ENCODE measurements at places on chromosomes 3 and 15.

- DNase-seq = no peak
Measured at GRCh38 chr3:59084583-59084982, 34.8 kb upstream of the CFAP20DC start.

DNA sequence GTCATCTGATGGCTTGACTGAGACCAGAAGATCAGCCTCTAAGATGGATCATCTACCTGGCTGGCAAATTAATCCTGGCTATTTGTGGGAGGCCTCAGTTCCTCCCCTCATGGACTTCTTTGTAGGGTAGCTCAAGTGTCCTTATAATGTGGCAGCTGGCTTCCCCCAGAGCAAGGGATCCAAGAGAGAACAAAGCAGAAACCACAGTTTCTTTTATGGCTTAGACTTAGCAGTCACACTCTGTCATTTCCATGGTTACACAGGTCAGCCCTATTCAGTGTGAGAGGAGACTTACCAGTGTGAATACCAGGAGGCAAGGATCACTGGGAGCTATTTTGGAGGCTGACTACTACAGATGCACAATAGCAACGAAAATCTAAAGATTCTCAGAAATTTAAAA lies 15.3 kb upstream of the ARL14 start:
- DNase-seq = no peak

DNA sequence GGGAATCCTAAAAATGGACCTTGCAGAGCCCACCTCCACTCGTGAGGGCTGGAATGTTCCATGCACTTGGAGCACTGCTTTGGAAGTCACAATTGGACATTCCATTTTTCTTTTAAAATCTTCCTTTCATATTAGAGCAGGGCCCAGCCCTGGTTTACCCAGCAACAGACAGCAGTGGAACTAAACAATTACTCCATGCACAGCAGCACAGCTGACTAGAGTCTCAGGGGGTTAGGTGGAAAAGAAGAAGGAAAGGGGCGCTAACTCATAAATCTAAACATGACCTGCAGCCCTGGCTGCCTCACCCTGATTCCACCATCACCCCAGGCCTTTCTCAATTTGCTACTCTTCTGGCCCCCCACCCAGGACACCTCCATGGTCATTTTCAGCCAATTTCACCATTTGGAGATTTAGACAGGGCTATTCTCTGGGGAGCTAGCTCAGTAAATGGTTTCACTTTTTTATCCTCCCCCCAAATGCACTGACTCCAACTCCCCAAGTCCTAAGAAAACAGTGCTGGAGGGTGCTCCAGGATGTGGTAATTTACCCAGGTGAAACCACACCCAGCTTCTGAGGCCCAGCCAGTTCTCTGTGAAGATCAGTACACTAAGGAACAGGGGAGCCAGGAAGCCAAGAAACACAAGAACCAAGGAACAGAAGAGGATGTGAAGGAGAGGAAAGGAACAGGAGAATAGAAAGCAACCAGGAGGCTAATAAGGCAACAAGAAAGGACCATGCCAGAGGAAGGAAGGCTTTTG lies 1.6 kb upstream of the LRRC31 start:
- DNase-seq = no peak

DNA sequence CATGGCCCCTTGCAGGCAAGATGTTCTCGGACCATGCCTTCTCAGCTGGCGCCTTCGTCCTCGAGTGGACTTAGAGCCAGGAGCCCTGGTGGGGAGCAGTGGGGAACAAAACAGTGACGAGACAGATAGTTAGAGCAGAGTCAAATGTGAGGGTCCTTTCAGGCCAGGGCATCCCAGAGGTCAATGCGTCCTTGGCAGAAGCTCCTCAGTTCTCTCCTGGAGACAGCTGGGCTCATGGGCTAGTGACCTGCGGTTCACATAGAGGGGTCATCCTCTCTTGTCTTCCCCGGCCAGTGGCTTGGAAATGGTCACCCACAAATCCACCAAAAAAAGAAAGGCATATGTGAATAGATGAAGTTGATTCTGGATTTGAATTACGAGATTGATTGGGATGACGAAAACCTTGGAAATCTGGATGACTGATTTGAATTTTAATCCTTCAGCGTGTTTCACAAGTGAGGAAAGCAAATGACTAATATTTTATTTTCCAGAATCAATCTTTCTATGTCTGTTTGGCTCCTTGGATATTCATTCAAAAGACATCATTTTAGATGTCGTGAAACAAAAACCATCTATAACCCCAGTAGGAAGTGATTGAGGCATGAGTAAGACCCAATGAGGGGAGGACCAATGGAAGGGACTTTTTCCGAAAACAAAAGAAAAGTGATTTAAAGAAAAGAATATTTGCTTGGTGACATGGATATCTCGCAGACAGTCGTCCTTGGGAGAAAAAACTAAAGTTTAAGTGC lies 84.5 kb downstream of the ASB7 start:
- DNase-seq = no peak

- DNase-seq = no peak
Measured at GRCh38 chr3:159807137-159808040, 181.2 kb upstream of the IL12A start.

- DNase-seq = no peak
Measured at GRCh38 chr3:139180489-139180888, 135.8 kb upstream of the PRR23C start.

DNA sequence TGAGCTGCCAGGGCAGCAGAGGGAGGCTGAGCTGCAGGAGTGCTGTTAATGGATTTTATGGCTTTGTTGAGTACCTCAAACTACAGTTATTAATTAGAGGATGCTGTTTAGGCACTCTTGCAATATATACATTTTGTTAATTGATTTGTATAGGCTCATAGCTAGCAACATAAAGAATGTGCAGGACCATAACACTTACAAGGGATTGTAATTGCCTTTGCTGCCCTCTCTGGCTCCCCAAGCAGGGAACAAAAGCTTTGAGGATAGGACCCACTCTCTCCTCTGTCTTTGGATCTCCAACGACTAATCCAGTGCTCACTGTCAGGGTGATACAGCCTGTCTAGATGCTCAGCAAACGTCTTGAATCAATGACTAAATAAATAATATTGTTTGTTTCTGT lies 1.2 kb upstream of the CLSTN2 start:
- DNase-seq = no peak

- DNase-seq = no peak
Measured at GRCh38 chr3:10232137-10232536, 16.1 kb upstream of the TATDN2 start.

- no peak for DNase-seq
Measured at GRCh38 chr3:104137116-104137515, 1229.6 kb upstream of the ALCAM start.

GRCh38 chr3:116920826-116921610 lies 211.4 kb downstream of the TUSC7 start:
- DNase-seq = no peak

- no peak for DNase-seq
Measured at GRCh38 chr3:197528190-197528589, 27.6 kb downstream of the BDH1 start.

- DNase-seq = no peak
Measured at GRCh38 chr3:123523023-123523412, 61.8 kb downstream of the HACD2 start.

DNA sequence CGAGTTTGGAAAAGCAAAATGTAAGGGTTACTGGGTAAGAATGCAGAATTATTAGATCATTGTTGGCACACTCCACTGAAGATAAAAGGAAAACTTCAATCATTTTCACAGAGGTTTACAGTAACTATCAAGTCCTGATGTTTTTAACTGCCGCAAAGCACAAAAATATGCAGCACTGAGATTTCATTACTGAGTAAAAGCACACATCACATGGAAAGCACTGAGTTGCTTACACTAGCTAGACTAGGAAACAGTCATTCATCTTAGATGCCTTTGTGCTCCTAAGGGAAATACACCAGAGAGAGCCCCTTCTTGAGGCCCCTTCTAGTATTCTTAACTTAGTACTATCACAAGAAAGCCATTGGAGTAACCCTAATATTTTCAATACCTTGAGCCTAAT lies 11.8 kb upstream of the P2RY1 start:
- DNase-seq = no peak

- no peak for DNase-seq
Measured at GRCh38 chr15:62802612-62803011, 239.9 kb upstream of the TPM1 start.

DNA sequence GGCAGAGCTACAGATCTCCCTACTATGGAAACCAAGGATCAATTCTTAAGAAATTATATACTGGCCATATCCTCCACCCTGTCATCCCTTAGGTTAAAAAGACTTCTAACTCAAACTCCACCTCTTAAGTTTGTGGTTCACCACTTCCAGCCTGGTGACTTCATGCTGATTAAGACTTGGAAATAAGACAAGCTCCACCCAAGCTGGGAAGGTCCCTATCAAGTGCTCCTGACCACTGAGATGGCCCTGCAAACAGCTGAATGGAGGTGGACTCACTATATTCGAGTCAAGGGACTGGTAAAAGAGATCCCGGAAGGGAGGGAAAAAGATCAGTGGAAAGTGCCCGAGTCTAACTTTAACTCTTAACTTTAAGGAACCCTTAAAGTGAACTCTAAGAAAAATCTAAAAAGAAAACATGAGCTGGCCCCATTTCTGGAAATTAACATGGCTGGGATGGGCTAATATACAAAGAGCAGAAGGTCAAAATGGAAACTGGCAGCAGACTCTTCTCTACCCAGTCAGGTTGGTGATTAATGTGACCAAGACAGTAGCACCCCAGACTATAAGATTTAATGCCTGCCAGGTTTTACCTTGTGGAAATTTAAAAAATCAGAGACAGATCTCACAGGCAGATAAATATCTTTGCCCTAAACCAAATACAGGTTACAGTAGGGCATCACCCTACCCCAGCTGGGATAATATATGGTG lies 43.9 kb downstream of the PPCDC start:
- no peak for DNase-seq

DNA sequence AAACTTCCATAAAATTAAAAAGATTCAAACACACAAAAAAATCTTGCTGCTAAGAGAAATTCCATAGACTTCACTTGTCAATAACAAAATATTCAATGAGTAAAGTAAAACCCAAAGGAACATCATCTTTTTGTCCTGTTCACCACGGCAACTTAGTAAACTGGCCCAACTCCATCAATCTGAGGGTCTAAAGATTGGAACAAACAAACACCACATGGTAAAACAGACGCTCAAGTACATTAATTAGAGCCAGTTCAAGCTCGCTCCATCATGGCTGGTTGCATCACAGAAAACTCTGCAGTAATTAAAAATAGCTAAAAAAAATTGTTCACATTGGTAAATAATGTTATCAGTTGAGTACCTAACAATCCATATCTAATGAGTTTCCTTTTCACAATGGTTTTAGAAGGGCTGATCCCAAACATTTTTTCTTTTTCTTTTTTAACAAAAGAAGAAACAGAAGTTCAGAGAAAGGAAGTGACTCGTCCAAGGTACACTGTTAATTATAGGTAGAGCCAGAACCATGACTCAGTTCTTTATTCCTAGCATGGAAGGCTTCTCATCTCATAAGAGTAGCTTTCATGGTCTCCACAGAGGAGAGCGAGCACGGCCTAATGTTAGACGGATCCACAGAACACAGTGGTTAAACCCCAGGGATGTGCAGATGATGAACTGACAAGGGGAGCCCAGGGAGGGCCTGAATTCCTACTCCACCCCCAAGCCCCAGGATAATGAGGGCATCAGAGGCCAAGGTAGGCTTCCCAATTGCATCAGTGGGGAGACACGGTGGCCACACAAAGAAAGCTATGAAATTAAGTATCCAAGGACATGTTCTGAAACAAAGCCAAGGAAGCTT lies 79.2 kb upstream of the ARHGEF3 start:
- no peak for DNase-seq

DNA sequence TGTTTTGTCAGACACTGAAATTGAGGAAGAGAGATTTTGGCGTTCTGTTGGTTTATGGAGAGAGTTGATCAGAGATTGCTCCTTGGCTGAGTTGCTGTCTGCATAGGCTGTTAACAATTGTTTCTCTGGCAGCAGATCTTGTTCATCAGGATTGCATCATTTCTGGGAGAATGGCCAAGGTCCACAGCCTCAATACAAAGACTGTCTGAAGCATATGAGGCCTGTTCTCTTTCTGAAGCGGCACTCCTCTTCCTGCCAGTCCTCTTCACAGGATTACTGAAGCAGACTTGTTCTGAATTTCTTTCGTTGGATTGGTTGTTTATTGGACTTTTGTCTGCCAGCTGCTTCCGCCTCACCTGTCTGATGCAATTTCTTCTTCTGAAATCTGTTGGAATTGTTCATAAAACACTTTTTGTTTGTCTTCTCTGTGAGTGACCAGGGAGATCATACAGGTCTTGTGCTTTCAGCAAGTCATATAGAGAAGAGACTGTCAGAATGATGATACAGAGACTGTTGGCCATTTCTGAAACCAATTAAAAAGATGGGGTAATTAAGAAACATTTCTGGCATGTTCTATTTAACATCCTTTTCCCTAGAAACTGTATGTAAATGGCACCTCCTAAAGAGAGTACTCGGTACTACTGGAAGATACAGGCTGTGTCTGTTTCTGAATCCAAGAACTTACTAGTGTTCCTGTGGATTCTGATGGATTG lies 25.5 kb downstream of the SETD5 start:
- peak; percentile 93 for DNase-seq

GRCh38 chr3:102159810-102160451 lies 274.9 kb upstream of the ZPLD1 start:
- no peak for DNase-seq

- DNase-seq = no peak
Measured at GRCh38 chr3:31936420-31937060, 44.5 kb downstream of the OSBPL10 start.

GRCh38 chr3:13547591-13548371 lies 1.1 kb upstream of the FBLN2 start:
- DNase-seq = no peak

DNA sequence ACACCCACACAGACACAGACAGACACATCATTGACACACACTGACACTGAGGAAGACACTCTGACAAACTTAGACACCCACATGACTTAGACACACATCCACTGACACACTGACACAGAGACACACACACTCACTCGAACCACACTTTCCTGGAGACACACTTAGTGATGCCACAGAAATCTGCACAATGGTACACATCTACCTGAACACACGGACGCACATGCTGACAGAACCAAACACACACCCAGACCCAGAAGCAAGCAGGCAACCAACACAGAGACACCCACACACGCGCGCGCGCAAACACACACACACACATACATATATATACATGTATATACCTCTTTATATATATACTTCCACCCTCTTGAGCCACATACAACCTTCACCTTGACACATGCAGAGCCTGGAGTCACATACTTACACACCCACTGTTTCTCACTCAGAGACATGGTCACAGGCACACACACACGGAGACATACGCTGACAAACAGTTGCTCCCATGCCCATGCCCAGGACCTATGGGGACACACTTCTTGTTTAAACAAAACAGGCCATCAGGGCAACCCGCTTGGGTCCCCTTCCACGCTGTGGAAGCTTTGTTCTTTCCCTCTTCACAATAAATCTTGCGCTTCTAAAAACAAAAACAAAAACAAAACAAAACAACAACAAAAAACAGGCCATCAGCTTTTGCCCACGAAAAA lies 913 bp upstream of the SCN5A start:
- no peak for DNase-seq

DNA sequence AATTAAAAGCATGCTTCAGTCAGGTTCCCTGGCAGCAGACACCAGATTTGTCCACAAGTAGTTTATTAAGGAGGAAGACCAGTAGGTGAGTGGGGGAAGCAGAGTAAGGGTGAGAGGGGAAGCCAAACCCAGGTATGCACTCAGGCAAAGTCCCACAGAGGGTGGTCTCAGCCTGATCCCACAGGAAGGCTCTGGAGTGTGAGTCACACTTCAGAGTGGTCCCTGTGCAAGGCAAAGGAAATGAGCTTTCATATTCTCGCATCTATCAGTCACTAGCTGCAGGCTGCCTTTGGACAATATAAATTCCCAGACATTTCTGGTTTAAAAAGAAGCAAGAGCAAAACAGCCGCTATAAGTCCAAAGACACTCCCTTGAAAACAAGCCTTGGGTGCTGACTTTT lies 78.5 kb downstream of the TRANK1 start:
- no peak for DNase-seq

GRCh38 chr3:5036858-5037257 lies 57.6 kb downstream of the BHLHE40 start:
- DNase-seq = no peak

Measured in AG09319 (cell line).